ENCODE measurements at places on chromosomes 7 and 10.

DNA sequence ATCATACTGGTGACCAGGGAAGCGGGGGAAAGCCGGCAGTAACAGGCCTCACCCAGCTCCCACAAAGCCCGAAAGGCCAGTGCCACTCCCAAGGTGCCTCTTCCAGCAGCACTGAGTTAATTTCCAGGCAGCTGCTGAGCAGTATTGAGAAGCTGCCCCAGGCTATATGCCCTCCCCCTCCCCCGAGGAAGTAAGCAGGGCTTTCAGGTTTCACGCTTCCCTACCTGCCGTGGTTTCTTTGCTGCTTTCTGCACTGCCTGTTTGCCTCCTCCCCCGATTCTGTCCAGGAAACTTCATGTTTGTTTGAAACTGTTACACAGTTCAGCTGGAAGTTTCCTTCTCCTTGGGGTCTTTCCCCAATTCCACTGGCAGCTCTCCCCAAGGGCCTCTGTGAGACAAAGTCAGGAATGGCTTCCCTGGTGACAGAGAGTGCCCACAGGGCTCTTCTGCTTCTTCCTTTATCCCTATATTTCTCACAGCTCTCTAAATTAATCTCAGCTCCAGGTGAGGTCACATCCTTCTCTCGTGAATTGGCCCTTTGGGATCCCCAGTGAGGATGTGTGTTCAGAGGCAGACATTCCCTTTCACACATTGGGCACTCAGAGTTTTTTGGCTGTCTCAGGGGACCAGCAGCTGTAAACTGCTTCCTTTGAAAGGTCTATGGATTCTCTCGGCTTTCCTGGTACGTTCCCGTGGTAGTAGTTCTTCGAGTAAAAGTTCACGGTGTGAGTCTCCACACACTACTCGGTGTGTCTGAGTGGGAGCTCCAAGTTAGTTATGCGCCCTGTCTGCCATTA, 19.4 kb downstream of the C1GALT1 start:
- DNase-seq, result no peak

- no peak for DNase-seq
Measured at GRCh38 chr7:17086403-17086802, 204.6 kb upstream of the AGR3 start.

GRCh38 chr7:157904866-157905570, 568.2 kb downstream of the DNAJB6 start:
- DNase-seq, result no peak

DNA sequence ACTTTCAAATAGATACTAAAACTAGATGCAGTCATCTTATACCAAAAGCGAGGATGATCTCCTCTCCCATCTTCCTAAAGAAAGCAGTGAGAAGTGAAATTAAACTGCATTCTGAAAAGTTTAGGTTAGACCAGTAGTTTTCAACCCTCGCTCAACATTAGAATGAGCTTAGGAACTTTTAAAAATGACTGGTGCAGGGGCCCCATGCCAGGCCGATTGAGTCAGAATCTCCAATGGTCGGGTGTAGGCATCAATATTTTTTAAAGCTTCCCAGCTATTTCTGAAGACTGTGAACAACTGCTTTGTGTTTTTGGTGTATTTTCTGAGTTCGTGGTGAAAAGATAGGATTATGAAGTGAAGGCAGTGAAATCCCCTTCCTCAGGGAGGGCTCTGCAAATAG, 146.0 kb downstream of the VTI1A start:
- no peak for DNase-seq

DNA sequence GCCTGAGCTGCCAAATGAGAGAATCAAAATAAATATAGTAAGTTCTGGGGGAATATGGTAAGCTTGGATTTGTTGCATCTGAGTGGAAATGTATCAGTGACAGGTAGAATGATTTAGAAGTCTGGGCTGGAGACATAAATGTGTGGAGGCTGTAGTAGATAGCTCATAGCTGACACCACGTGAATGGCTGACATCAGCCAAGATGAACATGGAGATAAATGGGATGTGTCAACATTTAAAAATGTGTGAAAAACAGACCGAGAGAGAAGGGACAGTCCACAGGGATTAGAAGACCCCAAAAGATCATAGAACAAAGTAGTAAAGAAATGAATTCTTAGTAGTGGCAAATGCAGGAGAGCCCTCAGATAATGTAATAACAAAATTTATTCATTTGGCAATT, 40.9 kb downstream of the NAMPT start:
- DNase-seq, result no peak

- DNase-seq, result no peak
Measured at GRCh38 chr7:84454174-84454959, 259.8 kb upstream of the SEMA3A start.

DNA sequence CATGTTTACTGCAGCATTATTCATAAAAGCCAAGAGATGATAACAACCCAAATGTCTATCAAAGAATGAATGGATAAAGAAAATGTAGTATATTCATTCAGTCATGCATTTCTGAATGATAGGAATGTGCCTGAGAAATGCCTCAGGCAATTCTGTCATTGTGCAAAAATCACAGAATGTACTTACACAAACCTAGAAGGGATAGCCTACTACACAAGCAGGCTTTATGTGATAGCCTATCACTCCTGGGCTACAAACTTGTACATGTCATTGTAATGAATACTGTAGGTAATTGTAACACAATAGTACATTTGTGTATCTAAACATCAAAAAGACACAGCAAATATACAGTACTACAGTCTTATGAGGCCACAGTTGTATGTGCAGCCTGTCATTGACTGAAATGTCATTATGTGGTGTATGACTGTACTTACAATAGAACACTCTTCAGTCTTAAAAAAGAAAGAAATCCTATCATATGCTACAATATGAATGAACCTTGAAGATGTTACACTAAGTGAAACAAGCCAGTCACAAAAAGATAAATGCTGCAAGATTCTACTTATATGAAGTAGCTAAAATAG, 141.8 kb upstream of the GPR22 start:
- no peak for DNase-seq

DNA sequence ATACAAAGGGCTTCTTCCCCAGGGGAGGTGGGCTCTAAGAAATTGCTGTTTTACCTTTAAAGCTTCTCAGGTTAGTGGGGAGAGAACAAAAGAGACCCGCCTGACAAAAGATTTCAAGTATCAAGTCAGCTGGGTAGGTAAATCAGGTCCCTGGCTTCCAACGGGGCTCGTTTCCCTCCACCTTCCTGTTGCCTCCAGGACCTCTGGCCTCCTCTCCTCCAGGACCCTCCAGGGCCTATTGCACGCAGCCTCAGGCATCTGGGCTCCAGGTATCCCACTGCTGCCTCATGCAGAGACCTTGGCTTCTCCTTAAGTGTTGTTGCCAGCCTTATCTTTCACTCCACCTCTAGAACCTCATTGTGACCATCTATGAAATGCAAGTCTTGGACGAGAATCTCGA, 2.9 kb downstream of the BNIP3 start:
- DNase-seq, result no peak

GRCh38 chr7:77367976-77368375, 48.2 kb downstream of the GSAP start:
- no peak for DNase-seq

DNA sequence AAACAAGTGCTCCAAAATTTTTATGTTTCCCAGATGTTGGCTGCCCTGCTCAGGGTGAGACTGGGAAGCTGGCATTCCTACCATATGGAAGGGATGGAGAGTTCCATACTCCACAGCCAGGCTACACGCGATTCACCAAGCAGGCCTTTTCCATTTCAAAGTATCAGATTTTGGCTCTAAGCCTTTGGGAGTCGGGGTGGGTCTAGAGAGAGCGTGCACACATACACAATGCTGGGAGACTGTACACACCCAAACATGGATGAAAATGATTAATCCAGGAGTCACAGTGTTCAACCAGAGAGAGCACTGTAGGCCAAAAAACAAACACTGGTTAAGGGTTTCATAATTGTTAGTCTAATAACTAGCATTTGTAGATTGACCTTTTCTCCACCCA, 295.0 kb downstream of the BICC1 start:
- DNase-seq, result no peak

DNA sequence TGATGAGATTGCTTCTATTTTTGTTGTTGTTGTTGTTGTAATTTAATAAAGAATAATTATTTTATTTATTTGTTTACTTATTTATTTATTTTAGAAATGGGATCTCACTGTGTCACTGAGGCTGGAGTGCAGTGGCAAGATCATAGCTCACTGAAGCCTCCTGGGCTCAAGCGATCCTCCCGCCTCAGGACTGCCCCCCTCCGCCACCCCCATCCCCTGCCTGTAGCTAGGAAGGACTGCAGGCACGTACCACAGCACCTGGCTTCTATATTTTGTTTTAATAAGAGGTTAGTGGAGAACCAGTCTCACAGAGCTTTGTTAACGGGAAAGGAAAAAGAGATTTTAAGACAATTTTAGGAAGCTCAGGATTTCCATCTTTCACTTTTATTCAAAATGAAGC, 19.5 kb upstream of the SMC3 start:
- DNase-seq, result no peak

DNA sequence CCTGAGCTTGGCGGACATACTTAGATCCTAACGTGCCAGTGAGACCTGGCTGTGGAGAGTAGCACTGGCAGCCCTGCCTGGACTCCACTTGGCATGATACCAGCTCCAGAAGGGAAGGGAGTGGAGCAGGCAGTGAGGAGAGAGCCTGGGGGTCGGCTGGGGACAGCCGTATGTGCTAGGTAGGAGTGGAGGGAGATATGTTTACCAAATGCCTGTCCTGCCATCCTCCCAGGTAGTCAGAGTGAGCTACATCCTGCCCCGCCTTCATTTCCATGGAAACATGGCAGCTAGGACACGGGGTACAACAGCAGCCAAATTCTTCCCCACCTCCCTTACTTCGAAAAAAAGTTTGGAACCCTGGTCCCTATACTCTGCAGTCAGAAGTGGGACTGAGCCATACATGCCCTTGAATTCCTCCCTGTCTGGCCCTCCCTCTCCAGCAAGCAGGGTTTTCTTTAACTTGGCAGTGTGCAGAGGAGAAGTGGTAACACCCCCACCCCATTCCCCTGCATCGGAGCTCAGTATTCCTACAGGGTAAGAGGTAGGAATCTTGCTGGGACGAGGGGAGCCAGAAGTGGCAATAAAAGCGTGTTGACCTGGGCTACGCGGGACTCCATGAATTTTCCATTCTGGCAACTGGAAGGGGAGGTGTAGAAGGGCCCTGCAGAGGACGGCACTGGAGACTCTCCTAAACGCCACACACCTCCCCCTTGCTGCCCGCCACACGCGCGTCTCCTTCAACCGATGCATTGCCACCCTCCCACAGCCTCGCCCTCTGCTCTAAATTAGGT, 20.0 kb upstream of the SMO start:
- no peak for DNase-seq

DNA sequence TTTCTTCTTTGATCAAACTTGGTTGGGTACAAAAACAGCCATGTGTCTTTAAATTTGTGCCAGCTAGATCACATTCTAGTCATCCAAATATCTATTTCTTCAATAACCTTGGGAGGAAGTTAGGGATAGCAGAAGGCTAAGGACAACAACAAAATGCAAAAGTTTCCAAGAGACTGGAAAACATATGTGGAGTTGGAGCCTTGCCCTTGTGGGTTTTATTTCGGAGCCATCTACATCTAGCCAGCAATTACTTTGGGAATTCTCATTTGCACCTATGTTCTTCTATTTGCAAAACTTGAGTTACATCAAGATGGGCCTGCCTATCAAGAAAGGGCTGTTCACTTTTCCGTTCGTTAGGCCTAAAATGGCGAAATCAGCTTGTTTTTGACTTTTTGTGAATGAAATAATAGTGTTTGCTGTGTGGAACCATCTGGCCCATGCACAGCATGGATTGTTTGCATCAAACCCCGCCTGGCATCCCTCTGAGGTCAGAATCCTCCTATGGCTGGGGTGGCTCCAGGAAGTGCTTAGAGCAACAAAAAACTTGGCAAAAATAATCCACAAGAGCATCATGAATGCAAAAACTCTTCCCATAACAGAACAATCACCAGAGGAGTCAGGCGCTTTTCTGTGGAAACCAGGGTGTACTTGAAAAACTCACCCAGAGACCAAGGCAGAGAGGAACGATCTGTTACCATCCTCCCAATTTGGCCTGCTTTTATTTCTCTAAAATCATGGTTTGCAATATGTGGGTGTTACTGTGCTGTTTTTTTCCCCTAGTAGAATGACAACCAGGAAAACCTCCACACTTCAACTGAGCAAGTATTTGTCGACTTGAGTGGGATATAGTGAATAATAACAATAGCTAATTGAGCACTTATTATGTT, 36.2 kb upstream of the XPNPEP1 start:
- DNase-seq, result peak; percentile 90

DNA sequence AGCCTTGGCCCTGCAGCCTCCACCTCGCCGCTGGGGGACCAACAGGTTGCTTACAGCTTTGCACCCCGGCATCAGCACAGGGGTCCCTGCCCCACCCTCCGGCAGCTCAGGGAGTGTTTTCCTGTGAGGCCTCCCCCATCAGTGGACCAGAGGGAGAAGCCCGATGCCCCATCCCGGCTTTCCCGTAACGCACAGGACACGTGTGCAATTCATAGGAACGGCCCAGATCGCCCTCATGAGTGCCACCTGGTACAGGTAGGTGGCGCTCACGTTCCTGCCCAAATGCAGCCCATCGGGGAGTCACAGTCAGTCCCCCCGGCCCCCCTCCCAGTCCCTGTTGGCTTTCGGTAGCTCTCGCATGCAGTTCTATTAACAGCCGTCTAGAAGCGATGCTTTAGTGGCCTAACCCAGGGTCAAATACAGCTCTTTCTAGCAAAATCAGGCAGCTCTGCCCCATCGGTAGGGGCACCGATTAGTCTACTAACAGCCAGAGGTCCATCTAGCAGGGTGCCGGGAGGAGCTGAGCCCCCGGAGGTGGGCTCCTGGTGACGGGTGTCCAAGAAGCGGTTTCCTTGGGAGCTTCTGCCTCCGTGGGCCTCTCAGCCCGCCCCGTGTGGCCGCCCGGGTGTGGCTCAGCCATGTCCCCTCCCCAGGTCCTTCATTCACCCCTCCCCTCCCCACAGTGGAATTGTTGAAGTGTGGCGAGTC, 48.4 kb upstream of the GTF2IRD1 start:
- DNase-seq, result no peak

DNA sequence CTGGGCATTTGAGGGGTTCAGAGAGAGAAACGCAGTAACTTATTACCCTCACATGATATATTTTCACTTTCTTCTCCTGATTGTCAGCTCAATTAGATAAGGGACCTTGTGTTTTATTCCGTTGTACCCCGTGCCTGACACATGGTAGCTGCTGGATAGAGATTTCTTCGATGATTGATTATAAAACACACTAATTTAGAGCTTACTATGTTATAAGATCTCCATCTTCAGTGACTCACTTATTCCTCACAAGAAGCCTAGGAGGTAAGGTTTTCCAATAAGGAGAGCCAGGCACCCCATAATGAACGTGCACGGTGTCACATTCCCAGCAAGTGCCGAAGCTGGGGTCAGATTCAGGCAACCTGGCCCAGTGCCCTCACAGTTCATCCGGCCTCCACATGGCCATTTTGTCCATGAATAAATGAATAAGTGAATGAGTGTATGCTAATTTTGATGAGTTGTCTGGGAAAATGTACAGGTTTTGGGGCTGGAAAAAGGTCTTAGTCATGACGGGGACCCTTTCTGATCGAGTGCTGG, 138.1 kb upstream of the CDCA7L start:
- no peak for DNase-seq

GRCh38 chr10:110865809-110866482, 5.8 kb upstream of the PDCD4 start:
- DNase-seq, result no peak

GRCh38 chr7:10239695-10240345, 733.9 kb upstream of the PHF14 start:
- DNase-seq, result no peak

GRCh38 chr10:69101451-69102095, 13.7 kb downstream of the SRGN start:
- no peak for DNase-seq

Data from brain pericyte (primary cell).